Esophagus squamous epithelium (tissue), 5 donors: ENCODE measurements at places on chromosomes 12 and 14. TPM values are rescaled to one million over a fixed set of nuclear protein-coding genes. Genes with fewer than 3 reads are reported as not detected.

DNA sequence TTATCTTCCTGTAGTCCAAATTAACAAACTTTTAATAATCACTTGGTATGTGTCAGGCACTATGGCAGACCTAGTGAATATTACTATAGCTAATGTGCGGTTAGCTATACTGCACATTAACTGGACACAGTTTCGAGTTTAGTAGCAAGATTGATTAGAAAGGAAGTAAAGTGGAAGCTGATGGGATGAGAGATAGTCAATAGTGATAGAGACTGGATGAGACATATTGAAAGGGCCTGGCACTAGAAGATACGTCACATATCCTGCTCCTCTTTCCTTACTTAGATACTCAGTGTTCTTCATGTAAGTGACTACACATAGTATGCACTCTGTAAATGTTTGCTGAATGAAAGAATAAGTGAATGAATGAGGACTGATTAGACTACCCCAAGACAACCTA, 5.5 kb downstream of the TBK1 start:
- no peak overlapping the region for H3K4me3 ChIP-seq
- no peaks in the 10 kb centered on the region for H3K36me3 ChIP-seq
- H3K27ac ChIP-seq = peak overlapping the region; percentile 9
- H3K4me1 ChIP-seq = peaks cover 19% of the 10 kb centered on the region
- DNase-seq = no peak
- no peaks in the 10 kb centered on the region for H3K27me3 ChIP-seq

GRCh38 chr12:56160193-56160763, 2.1 kb downstream of the MYL6 start:
- H3K27me3 ChIP-seq = no peaks in the 10 kb centered on the region
- no peak for DNase-seq
- peak overlapping the region; percentile 100 for H3K27ac ChIP-seq

DNA sequence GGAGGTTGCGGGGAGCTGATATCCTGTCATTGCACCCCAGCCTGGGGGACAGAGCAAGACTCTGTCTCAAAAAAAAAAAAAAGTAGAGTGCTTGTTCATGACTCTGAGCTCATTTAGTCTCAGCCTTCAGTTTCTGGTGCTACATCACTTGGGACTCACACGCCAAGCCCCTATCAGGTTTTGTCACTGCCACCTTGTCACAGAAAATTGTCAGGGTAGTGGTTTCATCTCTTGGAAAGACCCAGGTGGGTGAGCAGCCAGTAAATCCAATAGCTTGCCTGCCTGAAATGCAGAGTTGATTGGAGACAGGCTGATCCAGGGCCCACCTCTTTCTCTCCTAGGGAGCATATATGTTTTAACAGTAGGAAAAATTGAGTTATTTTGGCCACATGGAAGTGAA, 113.0 kb downstream of the FGD4 start:
- no peak for DNase-seq
- peaks cover 13% of the 10 kb centered on the region for H3K4me1 ChIP-seq
- H3K27me3 ChIP-seq = no peaks in the 10 kb centered on the region
- no peak overlapping the region for H3K27ac ChIP-seq
- no peaks in the 10 kb centered on the region for H3K36me3 ChIP-seq

DNA sequence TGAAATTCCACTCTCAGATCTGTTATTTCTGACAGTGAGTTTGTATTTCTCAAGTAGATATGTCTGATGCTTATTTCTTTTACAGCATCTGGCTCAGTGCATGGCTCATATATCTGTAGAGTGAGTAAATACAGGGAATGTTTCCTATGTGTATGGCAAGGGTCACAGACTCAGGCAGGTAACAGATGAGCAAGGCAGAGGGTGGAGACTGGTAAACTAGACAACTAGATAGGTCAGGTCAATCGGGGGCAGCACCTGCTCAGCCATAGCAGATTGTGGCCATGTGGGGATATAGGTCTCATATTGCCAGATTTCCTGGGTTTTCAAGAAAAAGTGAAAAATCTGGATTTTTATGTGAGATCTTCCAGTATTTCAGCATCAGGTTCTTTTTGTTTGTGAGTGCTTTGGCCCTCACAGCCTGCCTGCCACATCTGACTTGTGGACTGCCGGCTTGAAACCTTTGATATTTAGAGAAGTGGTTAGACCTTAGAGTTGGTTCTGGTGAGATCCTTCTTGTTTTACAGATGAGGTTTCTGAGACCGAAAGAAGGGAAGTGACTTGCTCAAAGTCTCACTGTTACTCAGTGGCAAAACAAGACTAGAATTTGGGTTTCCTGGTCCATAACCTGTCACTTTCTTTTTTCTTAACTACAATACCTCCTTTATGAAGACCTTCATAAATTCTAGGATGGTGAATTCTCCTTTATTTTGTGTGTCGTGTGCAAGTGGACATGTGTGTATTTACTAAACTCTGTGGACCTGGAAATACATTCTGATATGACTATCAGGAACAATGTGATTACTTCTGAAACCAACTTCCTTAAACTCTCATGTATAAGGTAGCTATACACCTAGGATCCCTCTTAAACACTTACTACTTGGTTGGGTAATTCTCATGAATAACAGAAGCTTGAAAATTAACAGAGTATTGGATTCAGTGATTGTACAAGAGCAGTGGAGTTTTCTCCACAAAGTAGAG, 34.4 kb downstream of the PROX2 start:
- H3K27me3 ChIP-seq = no peaks in the 10 kb centered on the region
- no peaks in the 10 kb centered on the region for H3K4me1 ChIP-seq
- DNase-seq = no peak
- no peak overlapping the region for H3K27ac ChIP-seq
- H3K4me3 ChIP-seq = no peak overlapping the region

- DNase-seq = no peak
- no peak overlapping the region for H3K4me3 ChIP-seq
- no peaks in the 10 kb centered on the region for H3K27me3 ChIP-seq
- H3K4me1 ChIP-seq = peaks cover 27% of the 10 kb centered on the region
- peaks cover 30% of the 10 kb centered on the region for H3K36me3 ChIP-seq
- no peak overlapping the region for H3K27ac ChIP-seq
Measured at GRCh38 chr14:75723716-75724115, 62.7 kb downstream of the TTLL5 start.

DNA sequence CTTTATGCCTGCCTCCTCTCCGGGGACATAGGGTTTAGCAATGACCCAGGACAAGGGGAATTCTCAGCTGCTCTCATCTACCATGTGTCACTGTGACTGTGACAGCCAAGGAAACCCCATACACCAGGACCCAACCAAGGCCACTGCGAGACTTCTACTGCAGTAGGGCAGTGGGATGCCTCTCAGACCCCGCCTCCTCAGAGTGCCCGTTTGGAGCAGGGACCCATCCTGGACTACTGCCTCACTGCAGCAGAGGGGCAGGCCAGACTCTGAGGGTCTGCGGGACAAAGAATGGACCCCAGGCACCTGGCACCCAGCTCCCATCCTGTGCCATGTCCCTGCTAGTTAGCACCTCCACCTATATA, 71.3 kb upstream of the DDX11 start:
- H3K4me3 ChIP-seq = no peak overlapping the region
- no peak overlapping the region for H3K27ac ChIP-seq
- peaks cover 24% of the 10 kb centered on the region for H3K27me3 ChIP-seq
- no peak for DNase-seq
- no peaks in the 10 kb centered on the region for H3K36me3 ChIP-seq

GRCh38 chr14:68333262-68333661, 459.6 kb downstream of the ZFP36L1 start:
- H3K27me3 ChIP-seq = no peaks in the 10 kb centered on the region
- H3K36me3 ChIP-seq = no peaks in the 10 kb centered on the region
- peaks cover 4% of the 10 kb centered on the region for H3K4me1 ChIP-seq
- no peak overlapping the region for H3K27ac ChIP-seq
- no peak overlapping the region for H3K4me3 ChIP-seq

- H3K27ac ChIP-seq = no peak overlapping the region
- H3K4me1 ChIP-seq = no peaks in the 10 kb centered on the region
- no peaks in the 10 kb centered on the region for H3K36me3 ChIP-seq
- no peak for DNase-seq
- H3K27me3 ChIP-seq = no peaks in the 10 kb centered on the region
- H3K4me3 ChIP-seq = no peak overlapping the region
Measured at GRCh38 chr14:66005900-66006434, 480.2 kb upstream of the CCDC196 start.

DNA sequence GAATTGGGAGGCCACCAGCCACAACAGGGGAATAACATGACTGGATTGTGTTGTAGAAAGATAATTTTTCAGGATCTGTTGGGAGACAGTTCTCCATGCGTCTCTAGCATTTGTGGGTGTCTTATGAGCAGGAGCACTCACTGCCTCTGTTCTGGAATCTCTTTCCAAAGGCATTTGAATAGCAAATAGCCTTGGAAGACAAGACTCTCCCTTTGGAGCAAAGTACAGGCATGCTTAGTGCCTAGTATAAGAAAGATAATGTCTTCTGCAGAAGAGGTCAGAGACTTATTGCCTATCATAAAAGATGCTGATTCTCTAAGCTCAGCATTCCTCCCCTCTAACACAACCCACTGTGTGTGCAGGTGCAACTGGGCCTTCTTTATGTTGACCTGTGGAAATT, 58.3 kb downstream of the VCPKMT start:
- no peaks in the 10 kb centered on the region for H3K27me3 ChIP-seq
- H3K4me3 ChIP-seq = no peak overlapping the region
- H3K27ac ChIP-seq = no peak overlapping the region
- peaks cover 51% of the 10 kb centered on the region for H3K4me1 ChIP-seq

DNA sequence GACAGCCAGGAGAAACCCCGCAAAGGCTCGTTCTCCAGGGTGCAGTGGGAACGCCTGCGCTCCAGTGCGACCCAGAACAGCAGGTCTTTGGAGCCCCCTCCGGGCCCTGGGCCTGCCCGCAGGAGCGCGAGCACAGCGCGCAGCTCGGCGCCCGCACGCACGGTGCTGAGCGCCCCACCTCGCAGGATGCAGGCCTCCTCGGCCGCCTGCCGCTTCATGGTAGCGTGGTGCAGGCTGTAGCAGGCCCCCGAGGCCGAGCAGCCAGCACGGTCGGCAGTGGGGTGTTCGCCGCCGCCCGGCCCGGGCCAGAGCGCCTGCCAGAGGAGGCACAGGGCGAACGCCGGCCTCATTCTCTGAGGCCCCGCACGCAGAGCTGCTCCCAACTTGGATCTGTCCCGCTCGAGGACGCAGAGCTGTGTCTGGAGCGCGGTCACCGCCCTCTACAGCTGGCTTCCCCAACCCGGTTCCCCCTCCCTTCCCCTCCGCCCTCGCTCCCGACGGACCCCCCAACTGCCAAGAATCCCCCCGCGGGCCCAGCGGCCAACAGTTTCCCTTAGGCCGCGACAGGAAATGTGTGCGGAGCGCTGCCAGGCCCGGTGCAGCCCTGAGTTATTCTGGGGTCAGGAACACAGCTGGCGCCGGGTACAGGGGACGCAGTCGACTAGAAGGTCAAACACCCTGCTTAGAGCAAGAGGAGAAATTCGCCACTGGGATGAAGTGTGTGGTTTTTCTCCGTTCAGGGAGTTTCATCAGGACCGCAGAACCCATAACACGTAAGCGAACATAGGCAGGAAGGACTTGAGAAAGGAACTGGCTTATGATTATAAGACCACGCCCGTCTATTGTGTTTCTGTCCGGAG, at the start of gene CLEC14A:
Gene CLEC14A (minus strand): TSS at position 421 of the 860 bp plus-strand sequence. CDS start 71 bp downstream, at position 350.
- peak within 1 kb of the TSS; percentile 50 for H3K4me3 ChIP-seq
- DNase-seq = no peak
- H3K27ac ChIP-seq = peak within 1 kb of the TSS; percentile 84
- peaks cover 17% of the 10 kb centered on the region for H3K4me1 ChIP-seq
- no peaks in the 10 kb centered on the region for H3K36me3 ChIP-seq
- H3K27me3 ChIP-seq = no peaks in the 10 kb centered on the region

GRCh38 chr12:102029141-102029540, 32.6 kb downstream of the WASHC3 start:
- H3K27me3 ChIP-seq = no peaks in the 10 kb centered on the region
- peaks cover 3% of the 10 kb centered on the region for H3K4me1 ChIP-seq
- DNase-seq = no peak
- no peaks in the 10 kb centered on the region for H3K36me3 ChIP-seq
- no peak overlapping the region for H3K27ac ChIP-seq

GRCh38 chr14:32417956-32418552, 89.0 kb downstream of the AKAP6 start:
- peaks cover 56% of the 10 kb centered on the region for H3K4me1 ChIP-seq
- H3K27ac ChIP-seq = peak overlapping the region; percentile 62
- DNase-seq = no peak
- no peaks in the 10 kb centered on the region for H3K36me3 ChIP-seq
- no peaks in the 10 kb centered on the region for H3K27me3 ChIP-seq
- no peak overlapping the region for H3K4me3 ChIP-seq

DNA sequence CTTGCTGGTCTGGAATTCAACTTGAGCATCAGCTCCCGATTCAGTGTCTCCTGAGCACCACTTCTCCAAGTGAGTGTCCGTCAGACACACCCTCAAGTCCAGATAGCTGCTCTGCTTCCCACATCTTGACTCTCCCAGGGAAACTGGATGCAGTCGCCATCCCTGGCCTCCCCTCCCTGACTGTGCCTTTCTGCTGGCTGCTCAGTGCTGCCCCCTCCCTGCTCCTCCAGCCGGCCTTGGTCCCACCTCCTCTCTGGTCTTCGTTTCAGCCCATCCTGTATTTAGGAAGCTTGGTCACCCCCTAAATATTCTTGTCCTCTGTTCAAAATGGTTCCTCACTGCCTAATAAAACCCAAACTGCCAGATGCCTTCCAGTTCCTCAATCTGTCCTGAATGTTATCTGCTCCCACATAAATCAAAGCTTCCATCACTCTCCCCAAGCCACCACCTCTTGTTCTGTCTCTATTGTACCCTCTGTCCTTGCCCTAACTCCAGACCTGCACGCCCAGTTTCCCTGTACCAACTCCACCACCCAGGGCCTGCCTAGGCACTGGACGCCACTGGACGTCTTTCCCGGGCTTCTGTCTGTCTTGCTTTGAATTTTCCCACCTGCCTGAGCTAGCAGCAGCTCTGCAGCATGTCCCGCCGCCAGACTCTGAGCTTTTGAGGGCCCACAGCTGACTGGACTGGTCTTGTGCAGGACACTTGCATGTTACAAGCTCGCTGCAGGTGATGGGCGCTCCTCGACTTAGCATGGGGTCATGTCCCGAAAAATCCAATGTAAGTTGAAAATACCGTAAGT, 33.8 kb downstream of the CCDC92 start:
- no peak overlapping the region for H3K27ac ChIP-seq
- no peak overlapping the region for H3K4me3 ChIP-seq
- no peaks in the 10 kb centered on the region for H3K27me3 ChIP-seq
- H3K4me1 ChIP-seq = no peaks in the 10 kb centered on the region
- H3K36me3 ChIP-seq = no peaks in the 10 kb centered on the region
- DNase-seq = no peak

GRCh38 chr12:25013061-25013460, 64.2 kb upstream of the BCAT1 start:
- no peak overlapping the region for H3K4me3 ChIP-seq
- no peaks in the 10 kb centered on the region for H3K36me3 ChIP-seq
- DNase-seq = no peak
- H3K27me3 ChIP-seq = no peaks in the 10 kb centered on the region
- H3K4me1 ChIP-seq = no peaks in the 10 kb centered on the region

- H3K27me3 ChIP-seq = no peaks in the 10 kb centered on the region
- no peaks in the 10 kb centered on the region for H3K36me3 ChIP-seq
- H3K27ac ChIP-seq = no peak overlapping the region
- no peak overlapping the region for H3K4me3 ChIP-seq
Measured at GRCh38 chr12:28024231-28024995, 51.9 kb upstream of the PTHLH start.

NFKBIA gene
- total RNA-seq = 441 TPM

NCKAP5L gene
- 10.5 TPM for total RNA-seq

PPFIBP1 gene
- total RNA-seq = 49.3 TPM

PIK3C2G gene
- 12.6 TPM for total RNA-seq

ALDH1L2 gene
- total RNA-seq = 4.9 TPM

OAS1 gene
- total RNA-seq = 32.1 TPM

SPTSSA gene
- total RNA-seq = 14.8 TPM
